ENCODE measurements at places on chromosomes 11 and 22. TPM values are rescaled to one million over a fixed set of nuclear protein-coding genes. Genes with fewer than 3 reads are reported as not detected.
A peak's percentile ranks its signal among the peaks of the same experiment; 100 is the strongest.

Gene MMP12
- total RNA-seq: not detected

DNA sequence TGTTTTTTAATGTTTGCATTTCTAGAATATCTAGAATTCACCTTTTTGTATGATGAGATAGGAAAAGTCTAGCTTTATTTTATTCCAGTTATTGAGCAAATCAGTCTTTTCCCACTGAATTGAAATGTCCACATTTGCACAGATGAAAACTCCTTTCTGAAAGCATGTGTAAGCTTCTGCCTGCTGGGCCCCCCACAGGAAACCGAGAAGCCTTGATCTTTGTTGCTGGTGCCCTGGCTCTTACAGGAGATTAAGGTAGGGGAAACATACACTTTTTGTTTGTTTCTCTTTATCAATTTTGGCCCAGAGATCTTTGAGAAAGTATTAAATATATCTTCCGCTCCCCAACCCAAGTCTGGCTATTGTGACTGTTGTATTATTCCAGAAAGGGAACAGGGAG, 87.2 kb upstream of the GNAZ start:
- DNase-seq: no peak

Gene EMID1
- total RNA-seq: 2.9 TPM

DNA sequence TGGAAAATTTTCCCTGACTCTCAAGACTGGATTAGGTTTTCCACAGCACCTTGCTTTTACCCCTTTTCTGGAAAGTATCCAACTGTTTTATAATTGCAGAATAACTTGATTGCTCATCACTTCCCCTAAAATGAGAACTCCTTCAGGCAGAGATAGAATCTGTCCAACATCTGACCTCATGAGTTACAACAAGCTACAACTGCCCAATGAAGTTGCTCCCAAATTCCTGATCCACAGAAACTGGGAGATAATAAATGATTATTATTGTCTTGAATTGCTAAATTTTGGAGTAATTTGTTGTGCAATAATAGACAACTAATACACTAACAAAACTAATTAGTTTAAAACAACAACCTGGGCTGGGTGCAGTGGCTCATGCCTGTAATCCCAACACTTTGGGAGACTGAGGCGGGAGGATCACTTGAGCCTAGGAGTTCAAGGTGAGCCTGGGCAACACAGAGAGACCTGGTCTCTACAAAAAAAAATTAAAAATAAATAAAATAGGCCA, 10.0 kb upstream of the CCDC83 start:
- DNase-seq: no peak

DNA sequence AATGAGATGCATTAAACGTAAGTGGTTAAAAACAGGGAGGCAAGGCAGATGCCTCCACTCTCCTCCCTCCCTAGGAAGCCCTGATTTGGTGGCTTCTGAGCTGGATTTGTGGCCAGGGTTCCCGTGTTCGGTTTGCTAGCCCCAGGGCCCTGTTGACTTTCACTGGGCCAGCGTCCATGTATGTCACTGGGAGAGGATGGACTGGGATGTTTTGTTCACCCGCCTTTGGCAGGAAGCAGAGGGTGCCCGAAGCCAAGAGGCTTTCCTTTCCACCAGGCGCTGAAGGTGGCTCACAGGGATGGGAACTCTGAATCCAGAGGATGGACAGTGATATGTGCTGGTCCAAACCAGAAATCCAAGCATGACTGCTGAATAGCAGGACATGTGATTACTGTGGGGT, 146.6 kb downstream of the CSNK2A3 start:
- DNase-seq: no peak

Gene OSBPL5
- total RNA-seq: 74.9 TPM

GRCh38 chr22:28882545-28882877, 861 bp upstream of the ZNRF3 start:
- peak; percentile 40 for DNase-seq

- DNase-seq: peak; percentile 62
These were observed 28.0 kb upstream of the RRAS2 start for GRCh38 chr11:14386895-14387480.

DNA sequence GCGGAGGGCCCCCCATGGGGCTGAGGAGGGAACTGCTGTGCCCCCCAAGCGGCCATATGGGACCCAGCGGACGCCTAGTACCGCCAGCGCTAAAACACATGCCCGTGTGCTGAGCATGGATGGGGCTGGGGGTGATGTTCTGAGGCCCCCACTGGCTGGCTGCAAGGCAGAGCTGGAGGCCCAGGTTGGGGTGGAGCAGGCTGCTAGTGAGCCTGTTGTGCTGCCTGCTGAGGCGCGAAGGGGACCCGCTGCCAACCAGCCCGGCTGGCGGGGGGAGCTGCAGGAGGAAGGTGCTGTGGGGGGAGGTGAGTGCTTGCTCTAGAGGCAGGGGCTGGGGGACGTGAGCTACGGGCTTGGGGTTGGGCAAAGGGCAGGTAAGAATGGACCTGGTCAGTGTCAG, 3.2 kb downstream of the PCNX3 start:
- no peak for DNase-seq

DNA sequence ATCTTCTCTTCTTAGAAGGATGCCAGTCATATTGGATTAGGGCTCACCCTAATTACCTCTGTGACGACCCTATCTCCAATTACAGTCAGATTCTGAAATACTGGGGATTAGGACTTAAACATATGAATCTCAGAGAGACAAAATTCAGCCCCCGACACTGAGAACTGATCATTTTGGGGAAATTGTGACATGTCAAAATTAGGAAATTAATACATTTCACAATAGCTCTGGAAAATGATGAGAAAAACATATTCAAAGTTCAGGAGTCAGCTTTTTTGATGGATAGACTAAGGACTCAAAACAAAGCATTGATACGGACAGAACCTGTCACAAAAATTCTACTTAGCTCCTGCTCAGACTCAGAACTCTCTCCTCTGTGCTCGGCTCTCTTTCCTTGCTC, 40.8 kb downstream of the COMMD9 start:
- DNase-seq: no peak

- DNase-seq: no peak
These were observed 1233.8 kb upstream of the CNTN5 start for GRCh38 chr11:97786961-97787360.
